ENCODE measurements at places on chromosomes 11 and 22.

DNA sequence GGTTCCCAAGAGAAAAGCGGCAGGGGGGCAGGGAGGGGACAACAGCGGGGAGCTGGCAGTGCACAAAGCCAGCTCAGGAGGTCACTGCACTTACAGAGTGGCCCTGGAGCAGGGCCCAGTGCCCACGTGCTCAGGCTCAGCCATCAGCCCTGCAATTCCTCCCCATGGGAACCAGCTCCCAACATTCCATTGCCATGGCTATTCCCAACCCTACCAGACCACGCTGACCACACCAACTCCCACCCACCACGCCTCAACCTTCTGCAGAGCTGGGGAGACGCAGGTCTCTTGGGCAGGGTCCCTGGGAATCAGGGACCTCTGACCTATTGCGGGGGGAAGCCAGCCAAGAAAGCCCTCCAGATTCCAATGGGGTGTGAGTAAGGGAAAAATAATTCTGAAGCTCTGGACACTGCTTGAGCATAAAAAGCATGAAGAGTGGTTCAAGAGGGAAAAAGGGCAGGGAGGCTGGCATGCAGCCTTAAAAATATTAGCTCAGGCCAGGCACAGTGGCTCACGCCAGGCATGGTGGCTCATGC is 38.3 kb upstream of the TFIP11 start:
- no peak for DNase-seq

- no peak for DNase-seq
Measured at GRCh38 chr11:73981051-73981805, 1.4 kb downstream of the UCP2 start.

DNA sequence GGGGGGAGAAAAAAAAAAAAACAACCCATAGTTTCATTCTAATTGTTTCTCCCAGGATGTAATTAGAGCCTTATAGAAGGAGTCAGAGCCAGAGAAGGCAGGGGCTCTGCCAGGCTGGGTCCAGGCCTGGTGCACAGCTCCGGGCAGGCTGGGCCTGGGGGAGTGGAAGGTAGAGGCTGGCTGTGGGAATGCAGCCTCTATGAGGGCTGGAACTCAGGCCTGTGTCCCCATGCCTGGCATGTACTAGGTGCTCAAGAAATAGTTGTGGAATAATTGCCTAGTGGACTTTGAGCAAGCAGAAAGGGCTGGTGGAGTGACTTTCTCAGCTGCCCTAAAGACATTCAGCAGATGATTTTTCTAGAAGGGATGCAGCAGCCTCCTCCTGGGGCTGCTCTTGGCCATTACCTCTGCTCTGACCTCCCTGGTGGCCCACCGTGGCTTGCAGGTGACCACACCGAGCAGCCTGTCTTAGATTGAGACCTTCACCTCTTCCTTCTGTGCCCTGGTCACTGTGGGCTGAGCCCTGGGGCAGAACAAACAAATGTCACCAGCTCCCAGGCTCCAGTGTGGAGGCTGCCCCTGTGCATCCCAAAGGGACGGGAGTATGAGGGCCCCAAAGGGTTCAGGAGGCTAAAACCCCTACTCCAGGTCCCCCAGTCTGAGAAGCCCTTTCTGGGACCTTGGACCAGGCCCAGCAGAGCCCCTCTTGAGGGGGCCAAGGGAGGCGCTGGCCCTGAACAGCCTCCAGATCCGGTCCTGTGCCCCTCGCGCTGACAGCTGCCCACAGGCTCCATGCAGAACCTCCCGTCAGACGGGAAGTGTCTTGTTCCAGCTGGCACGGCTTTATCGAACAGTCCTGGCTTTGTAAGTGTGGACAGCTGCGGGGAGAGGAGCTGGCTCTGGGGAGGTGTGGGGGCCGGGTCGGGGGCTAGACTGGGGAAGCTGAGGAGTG is 18.8 kb downstream of the MYEOV start:
- DNase-seq: no peak

GRCh38 chr11:102523887-102524286 is 6.7 kb downstream of the MMP7 start:
- no peak for DNase-seq

GRCh38 chr11:95725196-95725595 is 64.4 kb downstream of the FAM76B start:
- DNase-seq: no peak

DNA sequence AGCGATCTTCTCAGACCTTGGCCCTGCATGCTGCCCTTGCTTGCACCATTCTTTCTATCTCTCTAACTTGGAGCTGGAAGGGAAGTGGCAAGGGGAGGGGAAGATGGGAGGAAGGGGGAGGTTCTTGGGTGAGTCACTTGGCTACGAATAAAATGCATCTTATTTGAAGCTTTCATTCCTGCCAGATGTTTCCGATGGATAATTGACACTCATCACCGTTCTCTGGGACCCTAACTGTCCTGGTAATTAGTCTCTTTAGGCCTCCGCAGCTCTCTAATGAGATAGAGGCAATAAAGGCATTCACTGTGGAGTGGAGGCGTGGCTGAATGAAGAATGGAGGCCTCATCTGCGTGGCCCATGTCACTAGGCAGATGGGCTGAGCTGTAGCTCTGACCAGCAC is 960.1 kb downstream of the NTM start:
- DNase-seq: no peak

DNA sequence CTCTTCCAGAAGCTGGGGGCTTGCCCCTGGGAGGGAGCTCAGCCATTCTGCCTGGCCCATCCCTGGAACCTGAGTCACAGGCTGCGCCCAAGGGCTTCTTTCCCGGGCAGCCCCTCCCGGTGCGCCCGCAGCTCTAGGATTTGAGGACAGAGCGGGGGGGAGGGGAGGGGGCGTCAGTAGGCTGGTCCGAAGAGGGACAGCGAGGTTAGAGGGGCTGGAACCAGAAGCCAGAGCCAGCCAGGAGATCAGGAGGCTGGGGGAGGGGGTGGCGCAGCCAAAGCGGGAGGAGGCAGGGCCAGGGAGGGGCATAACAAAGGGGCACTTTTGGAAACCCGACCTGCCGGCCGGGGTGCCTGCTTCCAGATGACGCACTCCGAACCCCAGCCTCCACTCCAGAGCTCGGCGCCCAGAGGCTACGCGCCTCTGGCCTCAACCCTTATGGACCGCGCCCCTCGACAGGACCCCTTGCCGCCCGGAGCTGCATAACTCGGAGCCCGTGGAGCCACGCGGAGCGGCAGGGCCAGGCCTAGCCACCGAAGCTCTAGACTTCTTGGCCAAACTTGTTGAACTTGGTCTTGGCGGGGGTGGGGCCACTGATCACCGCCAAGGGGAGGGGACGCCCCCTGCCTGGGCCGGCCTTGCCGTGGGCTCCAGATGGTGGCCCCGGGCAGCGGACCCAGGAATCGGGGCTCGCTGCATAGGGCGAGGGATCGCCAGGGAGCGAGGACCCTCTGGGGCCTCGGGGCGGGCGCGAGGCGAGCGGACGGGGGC is 744 bp downstream of the PACSIN3 start:
- no peak for DNase-seq
